ENCODE measurements at places on chromosomes 5 and 9.

GRCh38 chr9:124469011-124469832 is 19.0 kb downstream of the ADGRD2 start:
- DNase-seq: no peak

- DNase-seq: no peak
Observed at GRCh38 chr5:122121479-122122465, 7.6 kb upstream of the ZNF474 start.

DNA sequence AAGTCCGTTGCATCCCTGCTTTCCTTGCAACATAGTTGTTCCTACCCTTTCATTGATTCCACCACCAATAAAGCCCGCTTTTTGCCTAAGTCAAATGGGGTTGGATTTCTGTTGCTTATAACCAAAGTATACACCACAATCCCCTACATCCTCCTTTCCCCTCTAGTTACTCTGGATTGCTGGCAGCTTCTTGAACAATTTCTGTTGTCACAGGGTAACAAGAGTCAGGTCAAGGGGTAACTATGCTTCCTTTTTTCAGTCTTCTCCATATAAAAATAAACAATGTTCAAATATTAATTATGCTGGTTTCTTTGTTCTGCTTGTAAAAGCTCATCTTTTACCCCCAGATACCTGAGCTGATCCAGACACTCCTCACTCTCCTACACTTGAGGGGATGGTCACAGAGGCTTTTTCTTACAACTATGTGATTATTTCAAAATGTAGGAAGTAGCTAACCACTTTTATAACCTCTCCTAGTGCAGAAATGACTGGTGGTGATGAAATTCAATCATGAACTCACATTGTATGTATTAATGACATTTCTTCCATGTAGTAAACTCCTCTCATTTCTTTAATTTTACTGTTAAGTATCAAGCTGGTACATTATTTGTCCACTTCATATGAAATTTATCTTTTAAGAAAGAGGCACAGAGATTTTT is 136.5 kb downstream of the SNX18 start:
- DNase-seq: no peak

DNA sequence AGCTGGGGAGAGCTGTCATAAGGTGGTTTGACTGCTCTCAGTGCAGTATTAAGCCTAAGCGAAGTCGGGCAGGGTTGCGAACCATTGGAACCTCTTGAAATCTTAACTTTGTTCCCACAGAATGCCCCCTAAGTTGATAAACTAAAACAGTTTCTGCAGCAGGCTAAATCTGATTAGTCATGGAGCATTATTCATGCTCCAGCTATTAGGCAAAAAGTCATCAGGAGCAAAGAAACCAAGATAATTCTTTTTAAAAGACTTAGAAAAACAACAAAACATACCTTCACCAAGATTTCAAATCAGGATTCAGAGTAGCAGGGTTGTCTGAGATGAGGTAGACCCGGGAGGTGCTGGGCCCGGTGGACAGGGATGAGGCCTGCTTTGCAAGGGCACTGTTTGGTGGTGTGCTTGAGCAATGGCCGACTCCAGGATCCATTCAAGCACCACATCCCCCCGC is 69.9 kb upstream of the PLPP1 start:
- DNase-seq: no peak

GRCh38 chr5:169696621-169697510 is 59.8 kb downstream of the DOCK2 start:
- no peak for DNase-seq
